GM23248 (cell line): ENCODE measurements at places on chromosomes 3 and 15.
A peak's percentile ranks its signal among the peaks of the same experiment; 100 is the strongest.

- H3K4me3 ChIP-seq: no peak overlapping the region
- no peaks in the 10 kb centered on the region; the same call in 1 of the 2 replicates for H3K36me3 ChIP-seq
- peak; percentile 20 for DNase-seq
- H3K4me1 ChIP-seq: peaks cover 17% of the 10 kb centered on the region
- no peaks in the 10 kb centered on the region for H3K27me3 ChIP-seq
These were observed 38.8 kb downstream of the ADAM10 start for GRCh38 chr15:58710701-58711100.

GRCh38 chr3:126146034-126146433 lies 34.4 kb downstream of the ALDH1L1 start:
- H3K27me3 ChIP-seq: peaks cover 51% of the 10 kb centered on the region
- no peak overlapping the region for H3K4me3 ChIP-seq
- no peaks in the 10 kb centered on the region for H3K36me3 ChIP-seq
- no peak overlapping the region for H3K27ac ChIP-seq
- H3K4me1 ChIP-seq: no peaks in the 10 kb centered on the region

DNA sequence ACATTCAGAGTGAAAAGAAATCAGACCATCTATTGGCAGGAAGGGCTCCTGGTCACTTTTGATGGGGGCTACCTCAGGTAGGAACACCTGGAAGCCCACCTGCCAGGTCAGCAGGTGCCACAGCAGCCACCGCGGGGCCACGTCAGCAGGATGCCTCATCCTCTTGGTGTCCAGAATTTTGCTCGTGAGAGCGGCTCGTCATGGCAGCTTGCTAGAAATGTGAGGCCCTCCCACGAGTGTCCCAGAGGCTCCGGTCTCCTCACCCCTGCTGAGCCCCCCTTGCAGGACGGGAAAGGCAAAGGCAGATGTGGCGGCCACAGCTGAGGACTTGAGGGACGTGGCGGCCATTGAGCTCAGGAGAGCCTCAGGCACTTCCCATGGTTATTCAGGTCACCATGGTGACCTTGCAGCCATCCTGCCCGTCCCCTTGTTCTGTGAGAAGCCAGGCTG lies 129.4 kb downstream of the LRRK1 start:
- no peaks in the 10 kb centered on the region for H3K36me3 ChIP-seq
- H3K27me3 ChIP-seq: no peaks in the 10 kb centered on the region
- no peaks in the 10 kb centered on the region for H3K4me1 ChIP-seq

DNA sequence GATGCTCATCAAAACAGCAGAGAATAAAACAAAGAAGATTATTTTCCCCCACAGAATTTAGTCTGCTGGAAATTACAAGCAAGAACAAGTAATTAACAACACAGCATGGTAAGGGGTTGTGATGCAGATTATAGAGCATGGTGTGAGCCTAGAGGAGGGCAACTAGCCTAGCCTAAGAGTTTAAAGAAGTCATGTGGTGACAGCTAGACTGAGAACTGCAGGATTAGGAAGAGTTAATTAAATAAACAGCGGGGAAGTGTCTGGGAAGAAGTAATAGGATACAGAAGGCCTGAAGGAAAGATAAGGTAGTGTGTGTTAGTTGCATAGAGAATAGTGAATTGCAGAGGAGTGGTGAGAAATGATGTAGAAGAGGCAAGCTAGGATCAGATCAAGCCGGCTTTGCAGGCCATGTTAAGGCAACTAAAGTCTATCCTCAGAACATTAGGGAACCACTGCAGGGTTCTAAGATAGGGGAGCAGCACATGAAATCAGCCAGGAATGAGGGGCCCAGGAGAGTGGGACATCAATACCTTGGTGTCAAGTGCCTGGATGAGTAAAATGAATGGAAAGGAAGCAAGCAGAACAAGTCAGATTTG lies 11.9 kb upstream of the PKM start:
- no peaks in the 10 kb centered on the region for H3K27me3 ChIP-seq
- H3K4me3 ChIP-seq: no peak overlapping the region
- DNase-seq: no peak

- H3K27me3 ChIP-seq: no peaks in the 10 kb centered on the region
- H3K36me3 ChIP-seq: no peaks in the 10 kb centered on the region
These were observed 7.9 kb downstream of the POPDC2 start for GRCh38 chr3:119652306-119653033.

- H3K36me3 ChIP-seq: no peaks in the 10 kb centered on the region
- peak overlapping the region; percentile 45 for H3K27ac ChIP-seq
- H3K27me3 ChIP-seq: no peaks in the 10 kb centered on the region
- peaks cover 23% of the 10 kb centered on the region for H3K4me1 ChIP-seq
- DNase-seq: no peak
These were observed 13.7 kb downstream of the LIMD1 start for GRCh38 chr3:45608296-45608695.

- no peaks in the 10 kb centered on the region for H3K4me1 ChIP-seq
- H3K4me3 ChIP-seq: no peak overlapping the region
- no peak for DNase-seq
- no peaks in the 10 kb centered on the region for H3K27me3 ChIP-seq
- no peak overlapping the region for H3K27ac ChIP-seq
These were observed 5.6 kb upstream of the AP3S2 start for GRCh38 chr15:89899295-89899945.

GRCh38 chr15:82021992-82022391 lies 23.8 kb downstream of the MEX3B start:
- H3K27me3 ChIP-seq: no peaks in the 10 kb centered on the region; the same call in 1 of the 2 replicates
- no peak overlapping the region for H3K27ac ChIP-seq
- no peak for DNase-seq
- no peak overlapping the region for H3K4me3 ChIP-seq
- no peaks in the 10 kb centered on the region for H3K4me1 ChIP-seq

DNA sequence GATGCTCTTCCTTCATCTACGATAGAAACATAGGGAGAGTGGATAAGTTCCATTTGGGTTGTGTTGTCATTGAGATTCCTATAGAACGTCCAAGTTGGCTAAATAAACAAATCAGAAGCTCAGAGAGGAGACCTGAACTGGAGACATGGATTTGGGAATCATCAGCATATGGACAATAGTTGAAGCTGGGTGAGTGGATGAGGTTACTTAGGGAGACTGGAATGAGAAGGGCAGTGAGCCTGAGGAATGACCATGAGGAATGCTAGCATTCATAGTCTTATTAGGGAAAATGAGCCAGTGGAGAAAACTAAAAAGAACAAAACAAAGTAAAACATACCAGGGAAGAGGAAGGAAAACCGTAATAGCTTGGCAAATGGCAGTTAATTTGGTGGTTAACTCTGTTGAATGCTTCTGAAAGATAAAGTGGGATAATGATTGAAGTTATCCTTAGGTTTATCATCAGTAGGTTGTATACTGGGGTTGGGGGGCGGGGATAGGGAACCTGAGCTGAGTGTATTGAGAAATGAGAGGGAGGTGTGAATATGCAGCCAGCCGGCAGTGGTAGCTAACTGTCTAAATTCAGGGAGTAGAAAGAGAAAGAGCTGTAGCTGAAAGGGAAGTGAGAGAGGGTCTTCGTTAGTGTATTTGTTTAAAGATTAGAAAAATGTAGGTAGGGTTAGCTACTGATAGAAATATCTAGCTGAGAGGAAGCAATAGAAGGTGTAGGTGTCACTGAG lies 74.6 kb downstream of the ARHGEF26 start:
- H3K27me3 ChIP-seq: no peaks in the 10 kb centered on the region
- no peak overlapping the region for H3K27ac ChIP-seq
- no peak for DNase-seq
- H3K36me3 ChIP-seq: no peaks in the 10 kb centered on the region
- H3K4me3 ChIP-seq: no peak overlapping the region

DNA sequence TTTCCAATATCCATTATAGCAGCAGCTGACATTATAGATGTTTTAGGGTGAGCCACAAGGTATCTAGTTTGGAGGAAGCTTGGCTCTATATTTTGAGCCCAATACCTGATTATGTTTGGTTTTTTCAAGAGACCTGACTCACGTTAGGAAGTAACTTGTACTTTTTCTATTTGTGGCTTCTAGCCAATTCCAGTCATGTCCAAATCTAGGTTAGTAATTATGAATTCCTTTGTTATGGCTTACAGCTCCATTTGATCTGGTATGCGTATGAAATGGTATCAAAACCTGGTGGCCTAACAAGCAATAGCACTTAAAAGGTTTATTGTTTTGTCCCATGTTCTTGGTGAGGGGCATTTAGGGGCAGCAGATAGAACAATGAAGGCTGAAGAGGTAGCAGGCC lies 115.9 kb downstream of the TOP2B start:
- no peaks in the 10 kb centered on the region for H3K4me1 ChIP-seq
- H3K27ac ChIP-seq: no peak overlapping the region

- H3K36me3 ChIP-seq: no peaks in the 10 kb centered on the region
- H3K27ac ChIP-seq: peak overlapping the region; percentile 71
- peaks cover 41% of the 10 kb centered on the region for H3K4me1 ChIP-seq
- DNase-seq: peak; percentile 98
- H3K27me3 ChIP-seq: no peaks in the 10 kb centered on the region
These were observed 36.7 kb upstream of the ZBTB38 start for GRCh38 chr3:141331377-141332318.

GRCh38 chr15:38696790-38697495 lies 132.3 kb upstream of the RASGRP1 start:
- H3K27ac ChIP-seq: no peak overlapping the region
- 0 out of 2 replicates have a peak, but pooled peaks cover 6% of the 10 kb centered on the region for H3K4me1 ChIP-seq
- no peak for DNase-seq
- no peaks in the 10 kb centered on the region for H3K27me3 ChIP-seq
- no peak overlapping the region for H3K4me3 ChIP-seq

DNA sequence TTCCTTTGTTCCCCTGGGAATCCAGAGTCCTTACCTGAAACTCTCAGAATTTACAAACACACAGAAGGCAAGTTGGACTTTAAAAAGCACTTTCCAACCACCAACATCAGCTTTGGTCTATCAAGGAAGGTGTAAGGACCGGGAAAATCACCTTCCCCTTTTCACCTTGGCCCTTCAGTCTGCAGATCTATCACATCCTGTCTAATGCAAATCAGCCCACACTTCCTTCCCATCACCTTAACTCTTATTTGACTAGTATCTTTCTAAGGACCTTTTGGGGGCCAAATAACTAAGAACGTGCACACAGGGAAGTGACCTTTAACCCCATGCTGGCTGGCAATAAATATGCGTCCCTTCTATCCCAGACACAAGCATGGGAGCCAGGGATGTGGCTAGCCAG lies 320.6 kb downstream of the ARRDC4 start:
- no peaks in the 10 kb centered on the region for H3K4me1 ChIP-seq
- DNase-seq: no peak
- no peaks in the 10 kb centered on the region for H3K27me3 ChIP-seq
- no peak overlapping the region for H3K4me3 ChIP-seq

DNA sequence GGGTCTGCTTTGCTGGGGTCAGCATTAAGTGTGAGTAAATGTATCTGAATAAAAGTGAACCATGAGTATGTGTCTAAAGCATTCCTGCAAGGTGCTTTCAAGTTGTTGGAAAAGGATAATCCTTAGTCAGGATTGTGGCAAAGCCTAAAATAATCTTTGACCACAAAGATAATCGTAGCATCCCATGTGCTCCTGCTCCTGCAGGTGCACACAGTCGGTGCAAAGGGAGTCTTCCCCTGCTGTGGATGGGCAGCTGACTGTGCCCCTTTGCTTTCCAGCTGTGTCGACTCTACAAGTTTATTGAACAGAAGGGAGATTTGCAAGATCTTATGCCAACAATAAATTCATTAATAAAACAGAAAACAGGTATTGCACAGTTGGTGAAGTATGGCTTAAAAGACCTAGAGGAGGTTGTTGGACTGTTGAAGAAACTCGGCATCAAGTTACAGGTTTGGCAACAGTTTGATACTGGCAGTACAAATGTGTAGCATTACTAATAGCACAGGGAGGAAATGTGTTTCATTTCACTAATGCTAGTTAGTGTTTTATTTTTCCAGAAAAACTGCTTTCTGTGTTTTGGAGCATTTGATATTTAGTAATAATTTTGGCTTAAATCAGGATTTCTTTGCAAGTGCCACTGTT lies 22.6 kb downstream of the SRP14 start:
- peaks cover 12% of the 10 kb centered on the region; the same call in 1 of the 2 replicates for H3K4me1 ChIP-seq
- DNase-seq: peak; percentile 68
- no peak overlapping the region for H3K4me3 ChIP-seq
- H3K27ac ChIP-seq: no peak overlapping the region
- H3K36me3 ChIP-seq: peaks cover 70% of the 10 kb centered on the region
- H3K27me3 ChIP-seq: no peaks in the 10 kb centered on the region

DNA sequence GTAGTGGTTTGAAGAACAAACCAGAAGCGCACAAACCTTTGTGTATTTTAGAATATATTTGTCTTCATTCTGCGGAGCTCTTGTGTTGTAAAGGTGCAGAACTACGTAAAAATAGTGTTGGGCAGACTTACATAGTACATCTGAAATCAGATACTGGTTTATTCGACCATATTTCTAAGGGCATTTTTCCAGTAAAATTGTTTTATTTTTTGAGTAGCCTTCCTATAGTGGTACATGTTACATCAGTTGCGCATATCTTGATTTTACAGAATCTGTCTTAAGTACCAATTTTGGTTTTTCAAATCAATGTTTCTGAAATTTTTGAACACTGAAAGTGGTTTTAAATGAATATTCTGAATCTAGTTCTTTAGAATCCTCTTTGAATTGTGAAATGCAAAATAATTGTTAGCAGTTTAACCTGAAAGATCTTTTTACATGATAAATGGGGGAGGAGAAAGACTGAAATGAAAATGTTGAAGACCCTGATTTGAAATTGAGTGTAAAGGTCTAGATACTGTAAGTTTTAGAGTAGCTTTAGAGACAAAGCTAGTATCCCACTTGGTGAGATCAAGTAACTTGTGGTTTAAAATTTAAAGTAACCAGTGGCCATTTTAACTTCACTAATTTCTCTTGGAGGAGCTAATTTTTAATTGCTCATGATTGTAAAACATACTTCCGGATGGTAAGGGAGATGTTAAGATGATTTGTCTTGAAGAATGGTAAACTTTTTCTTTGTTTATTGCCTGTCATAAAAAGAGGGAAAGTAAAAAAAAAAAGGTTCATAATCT lies 15.5 kb upstream of the CHD2 start:
- peak; percentile 59 for DNase-seq
- peak overlapping the region; percentile 95 for H3K27ac ChIP-seq
- H3K4me1 ChIP-seq: peaks cover 45% of the 10 kb centered on the region
- peaks cover 51% of the 10 kb centered on the region for H3K36me3 ChIP-seq
- H3K27me3 ChIP-seq: no peaks in the 10 kb centered on the region
